ENCODE measurements at places on chromosomes 4 and X.

GRCh38 chr4:158169506-158169905 lies 3.3 kb downstream of the GASK1B start:
- DNase-seq = no peak

DNA sequence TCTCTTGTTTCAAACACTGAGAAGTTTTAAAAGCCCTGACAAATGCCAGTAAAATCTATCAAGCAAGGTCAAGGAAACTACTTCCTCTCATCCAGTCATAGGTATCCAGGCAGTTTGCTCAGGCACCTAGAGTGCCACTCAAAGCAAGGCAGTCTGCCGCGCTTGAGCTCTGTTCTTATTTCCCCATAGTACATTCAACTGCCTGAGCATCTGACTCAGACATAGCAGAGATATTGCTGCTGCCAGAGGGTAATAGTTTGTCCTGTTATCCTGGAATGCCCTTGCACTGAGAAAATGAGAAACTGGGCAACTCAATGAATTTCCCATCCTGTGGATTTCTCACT lies 16.1 kb upstream of the ATP8A1 start:
- no peak for DNase-seq

GRCh38 chr4:102988429-102989020 lies 31.0 kb downstream of the SLC9B1 start:
- DNase-seq = no peak

- DNase-seq = no peak
Observed at GRCh38 chr4:18057821-18058533, 36.4 kb upstream of the LCORL start.

DNA sequence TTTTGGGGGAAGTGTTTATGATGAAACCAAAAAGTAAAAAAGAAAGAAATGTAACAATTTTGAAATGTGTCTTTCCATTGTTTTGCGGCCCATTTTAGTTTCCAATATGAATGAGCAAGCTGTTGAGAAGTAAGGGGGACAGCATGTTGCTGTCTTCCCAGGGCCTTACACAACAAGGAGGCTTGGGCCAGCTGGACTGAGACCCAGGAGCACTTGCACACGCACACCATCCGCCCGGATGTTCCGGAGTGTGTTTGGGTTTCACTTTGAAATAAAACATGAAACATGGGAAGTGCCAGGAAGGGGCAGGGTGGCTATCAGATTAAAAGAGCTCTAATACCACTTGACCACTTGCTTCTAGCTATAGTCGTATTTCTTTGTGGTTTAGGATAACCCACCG lies 144.4 kb downstream of the NHS start:
- no peak for DNase-seq

GRCh38 chrX:70013466-70014381 lies 36.0 kb downstream of the AWAT2 start:
- DNase-seq = no peak

DNA sequence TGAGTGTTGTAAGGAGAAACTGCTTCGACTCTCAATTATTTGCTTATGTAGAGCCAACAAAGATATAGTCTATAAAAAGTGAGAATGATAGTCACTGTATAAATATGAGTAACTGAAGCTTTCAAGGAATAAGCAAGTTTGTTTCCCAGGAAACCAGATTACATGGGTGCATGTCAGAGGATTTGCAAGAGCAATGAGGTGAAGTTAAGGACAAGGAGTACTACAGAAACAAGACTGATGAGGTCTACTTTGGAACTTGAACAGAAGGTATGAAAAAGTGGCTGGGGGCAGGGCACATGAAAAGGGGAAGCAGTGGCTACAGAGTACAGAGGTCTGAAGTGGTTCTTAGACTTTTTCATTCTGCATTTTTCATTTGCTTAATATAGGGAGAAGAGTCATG lies 321.0 kb upstream of the CXXC4 start:
- no peak for DNase-seq

DNA sequence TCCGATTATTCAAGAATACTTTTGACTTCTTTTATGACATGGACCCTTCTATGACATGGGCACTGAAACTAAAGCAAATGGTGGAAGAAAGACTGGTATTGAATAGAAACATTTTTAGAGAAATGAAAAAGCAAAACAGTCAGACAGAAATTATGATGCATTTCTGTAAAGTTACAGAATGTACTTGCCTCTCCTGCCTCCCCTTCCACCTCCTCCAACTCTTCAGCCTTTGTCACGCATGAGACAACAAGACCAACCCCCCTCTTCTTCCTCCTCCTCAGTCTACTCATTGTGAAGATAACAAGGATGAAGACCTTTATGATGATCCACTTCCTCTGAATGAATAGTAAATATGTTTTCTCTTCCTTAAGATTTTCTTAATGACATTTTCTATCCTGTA lies 46.3 kb upstream of the HUWE1 start:
- no peak for DNase-seq

DNA sequence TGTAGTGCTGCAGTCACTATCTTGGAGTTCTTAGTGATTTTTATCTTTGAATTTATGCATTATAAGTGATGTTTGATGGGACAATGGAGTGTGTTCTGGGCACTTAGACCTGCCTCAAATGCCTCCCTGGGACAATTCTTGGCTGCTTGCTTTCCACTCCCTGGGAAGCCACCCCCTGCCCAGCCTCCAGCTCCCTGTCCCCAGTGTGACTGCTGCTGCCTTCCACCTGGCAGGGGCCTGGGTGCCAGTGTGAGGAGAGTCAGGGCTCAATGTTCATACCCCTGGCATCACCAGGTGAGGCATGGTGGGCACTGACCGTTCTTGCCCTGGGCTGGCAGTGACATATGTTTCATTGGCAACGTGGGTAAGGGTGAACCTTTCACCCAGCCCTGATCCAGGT lies 14.8 kb downstream of the MSX1 start:
- DNase-seq = no peak

GRCh38 chr4:183627979-183628588 lies 30.9 kb downstream of the RWDD4 start:
- DNase-seq = no peak

DNA sequence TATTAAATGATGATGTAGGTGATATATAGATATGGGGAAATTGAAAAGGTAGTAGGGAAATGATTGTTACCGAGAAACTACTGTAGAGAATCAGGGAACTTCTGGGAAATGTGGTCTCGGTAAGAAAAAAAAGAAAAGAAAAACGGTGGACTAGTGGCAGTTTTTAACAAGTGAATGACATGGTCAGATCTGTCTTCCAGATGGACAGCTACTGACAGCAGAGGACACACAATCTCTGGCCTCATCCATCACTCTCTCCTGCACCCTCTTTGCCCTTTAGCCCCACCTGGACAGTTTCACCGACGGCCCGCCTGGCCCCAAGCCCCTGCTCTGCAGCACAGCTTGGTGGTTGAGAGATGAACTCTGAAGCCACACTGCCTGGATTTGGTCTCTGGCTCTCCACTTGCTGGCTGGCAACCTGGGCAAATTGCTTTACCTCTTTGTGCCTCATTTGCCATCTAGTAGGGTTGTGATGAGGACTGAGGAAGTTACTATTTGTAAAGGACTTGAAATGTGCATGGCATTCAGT lies 23.4 kb downstream of the RBM47 start:
- no peak for DNase-seq

DNA sequence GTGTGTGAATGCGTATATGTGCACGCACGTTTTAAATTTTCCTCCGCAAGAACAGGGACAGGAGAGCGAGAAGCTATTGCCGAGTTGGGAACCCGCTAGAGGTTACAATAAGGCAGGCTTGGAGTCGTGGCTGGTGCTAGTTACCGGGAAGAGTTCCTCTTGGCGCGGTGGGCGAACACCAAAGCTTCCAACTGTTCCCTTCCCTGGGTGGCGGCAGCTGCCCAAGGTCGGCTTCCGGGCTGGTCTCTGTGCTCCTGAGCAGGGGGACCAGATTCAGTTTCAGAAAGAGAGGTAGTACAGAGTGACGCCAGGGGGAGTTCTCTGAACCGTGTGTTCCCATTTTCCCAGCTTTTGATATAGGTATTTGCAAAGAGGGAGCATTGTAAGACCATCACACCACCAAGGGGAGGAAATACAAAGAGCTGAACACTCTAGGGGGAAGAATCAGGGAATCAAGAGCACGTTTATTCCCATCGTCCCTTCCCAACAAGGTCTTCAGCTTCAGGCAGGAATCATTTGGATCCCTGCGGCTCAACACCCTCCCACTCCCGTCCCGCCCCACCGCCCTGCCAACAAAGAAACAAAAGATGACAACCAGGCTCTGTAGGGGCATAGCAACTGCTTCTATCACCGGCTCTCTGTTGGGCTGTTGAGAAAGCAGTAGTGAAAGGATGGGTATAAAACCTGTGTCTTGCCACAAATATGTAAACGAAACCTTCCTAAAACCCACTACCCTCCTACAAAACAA lies 113.6 kb upstream of the TEX13C start:
- DNase-seq = no peak

GRCh38 chr4:173199553-173199952 lies 30.9 kb downstream of the GALNT7 start:
- DNase-seq = no peak

DNA sequence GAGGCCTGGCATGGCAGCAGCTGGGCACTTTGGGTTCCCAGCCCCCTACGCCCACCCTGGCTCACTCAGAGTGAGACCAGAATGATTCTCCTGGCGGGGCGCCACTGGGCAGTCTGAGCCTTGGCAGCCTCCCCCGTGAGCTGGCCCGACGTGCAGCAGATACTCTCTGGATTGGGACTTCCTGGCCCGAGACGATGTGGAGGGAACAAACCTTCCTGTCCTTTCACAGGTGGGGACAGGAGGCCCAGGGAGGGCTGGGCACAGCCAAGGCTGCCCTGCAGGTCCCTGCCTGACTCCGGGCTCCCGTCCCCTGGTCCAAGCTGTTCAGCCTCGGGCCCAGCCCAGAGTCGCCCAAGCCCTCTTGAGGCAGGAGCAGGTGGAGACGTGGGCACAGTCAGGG lies 17.9 kb upstream of the ADD1 start:
- no peak for DNase-seq

- no peak for DNase-seq
Observed at GRCh38 chr4:146975527-146975926, 29.9 kb upstream of the TTC29 start.

DNA sequence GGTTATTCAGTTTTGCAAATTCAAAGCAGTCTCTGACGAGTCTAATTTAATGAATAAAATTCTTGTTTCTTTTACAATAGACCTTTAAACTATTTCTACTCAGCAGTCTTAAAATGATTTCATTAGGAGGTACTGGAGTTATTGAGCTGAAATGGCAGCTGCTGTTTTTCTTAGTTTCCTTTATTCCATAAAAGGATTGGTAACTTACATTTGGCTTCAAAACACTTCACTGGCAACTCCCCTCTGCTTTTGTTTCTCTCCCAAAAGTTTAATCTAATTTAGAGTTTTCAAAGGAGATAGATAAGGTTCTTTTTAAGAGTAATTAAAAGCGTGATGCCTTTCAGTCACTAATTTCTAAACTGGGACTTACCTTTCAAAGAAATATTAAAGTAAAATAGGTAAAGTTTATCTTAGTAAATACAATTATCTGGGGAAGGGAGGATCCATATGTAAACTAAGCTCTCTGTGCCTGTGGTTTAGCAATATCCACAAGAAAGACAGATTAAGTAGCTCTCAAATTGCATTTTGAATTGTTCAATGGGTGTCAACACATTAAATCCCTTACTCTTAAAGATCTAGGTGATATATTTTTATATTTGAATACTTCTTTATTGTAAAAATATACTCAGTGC lies 17.1 kb upstream of the PCDH10 start:
- DNase-seq = no peak

DNA sequence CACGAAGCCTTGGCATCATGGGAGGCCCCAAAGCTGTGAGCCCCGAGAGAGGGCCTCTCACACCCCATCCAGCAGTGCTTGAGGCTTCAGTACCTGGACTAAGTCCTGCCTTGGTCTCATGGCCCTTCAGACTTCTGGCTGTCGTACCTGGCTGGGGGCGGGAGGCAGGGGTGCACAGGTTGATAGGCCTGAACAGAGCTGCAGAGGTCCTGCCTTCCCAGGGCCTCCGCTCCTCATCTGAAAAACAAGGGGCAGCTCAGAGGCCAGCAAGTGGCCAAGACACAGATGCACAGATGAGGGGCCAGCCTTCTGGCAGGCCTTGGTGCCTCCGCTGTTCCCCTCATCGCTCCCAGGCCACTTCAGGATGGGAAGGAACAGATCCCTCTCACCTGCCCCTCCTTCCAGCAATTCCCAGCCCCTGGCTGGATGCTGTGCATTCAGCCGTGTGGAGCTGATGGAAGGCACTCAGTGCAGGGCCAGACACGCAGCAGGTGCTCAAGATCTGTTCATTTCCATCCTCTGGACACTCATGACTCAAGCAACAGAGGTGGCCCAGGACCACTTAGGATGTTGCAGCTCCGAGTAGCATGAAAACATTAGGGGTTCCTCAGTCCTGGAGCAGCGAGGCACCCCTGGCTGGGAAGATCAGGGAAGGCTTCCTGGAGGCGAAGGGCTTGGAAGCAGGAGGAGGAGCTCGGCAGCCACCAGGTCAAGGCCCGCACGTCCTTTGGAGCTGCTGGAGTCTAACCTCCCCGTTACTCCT lies 1.4 kb downstream of the ZNF185 start:
- DNase-seq = no peak

DNA sequence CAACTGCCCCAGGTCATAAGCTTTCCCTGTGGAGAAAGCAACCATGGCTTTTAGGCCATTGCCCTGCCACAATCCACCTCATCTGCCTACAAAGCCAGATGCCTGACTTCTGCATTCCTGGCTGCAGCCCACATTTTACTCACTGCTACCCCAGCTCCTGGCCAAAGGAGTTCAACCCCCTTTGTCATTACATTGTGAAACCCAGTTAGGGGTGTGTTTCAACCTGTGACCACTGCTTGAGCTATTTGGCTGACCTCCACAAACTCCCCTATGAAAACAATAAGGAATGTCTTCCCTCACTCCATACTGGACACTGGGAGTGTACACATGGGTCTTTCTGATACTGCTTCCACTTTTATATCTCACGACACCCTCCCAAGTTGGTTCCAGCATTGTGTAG lies 589.2 kb downstream of the SH3BGRL start:
- no peak for DNase-seq

DNA sequence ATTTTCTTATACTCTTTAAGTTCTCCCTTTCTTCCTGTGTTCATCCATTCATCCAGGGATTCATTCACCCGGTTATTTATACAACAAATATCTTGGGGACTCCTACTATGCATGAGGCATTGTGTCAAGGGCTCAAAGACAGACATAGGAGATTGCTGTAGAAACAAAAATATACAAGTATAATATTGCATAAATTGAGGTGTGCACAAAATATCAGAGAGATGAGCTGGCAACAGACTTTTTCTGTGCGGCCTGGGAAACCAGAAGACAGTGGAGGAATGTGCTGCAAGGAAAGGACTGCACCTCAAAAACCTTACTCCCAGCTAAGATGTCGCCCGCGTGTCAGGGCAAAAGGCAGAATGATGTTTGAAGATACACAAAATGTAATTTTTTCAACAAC lies 9.6 kb downstream of the OTOP1 start:
- no peak for DNase-seq

GRCh38 chr4:153021276-153021675 lies 85.2 kb downstream of the FHDC1 start:
- DNase-seq = no peak

GRCh38 chr4:140707325-140707724 lies 48.9 kb downstream of the TBC1D9 start:
- DNase-seq = no peak

GRCh38 chr4:155578726-155579370 lies 87.8 kb upstream of the GUCY1A1 start:
- DNase-seq = no peak

All from activated CD8-positive, alpha-beta memory T cell treated with anti-CD3 and anti-CD28 coated beads for 1 hour (primary cell).